ENCODE measurements at places on chromosomes 2 and 18. TPM values are rescaled to one million over a fixed set of nuclear protein-coding genes. Genes with fewer than 3 reads are reported as not detected.

- no peaks in the 10 kb centered on the region for H3K27me3 ChIP-seq
- no peak for DNase-seq
- no peak overlapping the region for H3K27ac ChIP-seq
- no peaks in the 10 kb centered on the region for H3K4me1 ChIP-seq
Observed at GRCh38 chr2:30899516-30900054, 92.3 kb upstream of the CAPN13 start.

Gene TUBB8B
- total RNA-seq = not detected

Gene SERPINB12
- total RNA-seq = not detected

- H3K4me3 ChIP-seq = no peak overlapping the region
- no peak for DNase-seq
- no peaks in the 10 kb centered on the region for H3K36me3 ChIP-seq
- no peak overlapping the region for H3K27ac ChIP-seq
Observed at GRCh38 chr2:124426625-124427024, 401.5 kb downstream of the CNTNAP5 start.

DNA sequence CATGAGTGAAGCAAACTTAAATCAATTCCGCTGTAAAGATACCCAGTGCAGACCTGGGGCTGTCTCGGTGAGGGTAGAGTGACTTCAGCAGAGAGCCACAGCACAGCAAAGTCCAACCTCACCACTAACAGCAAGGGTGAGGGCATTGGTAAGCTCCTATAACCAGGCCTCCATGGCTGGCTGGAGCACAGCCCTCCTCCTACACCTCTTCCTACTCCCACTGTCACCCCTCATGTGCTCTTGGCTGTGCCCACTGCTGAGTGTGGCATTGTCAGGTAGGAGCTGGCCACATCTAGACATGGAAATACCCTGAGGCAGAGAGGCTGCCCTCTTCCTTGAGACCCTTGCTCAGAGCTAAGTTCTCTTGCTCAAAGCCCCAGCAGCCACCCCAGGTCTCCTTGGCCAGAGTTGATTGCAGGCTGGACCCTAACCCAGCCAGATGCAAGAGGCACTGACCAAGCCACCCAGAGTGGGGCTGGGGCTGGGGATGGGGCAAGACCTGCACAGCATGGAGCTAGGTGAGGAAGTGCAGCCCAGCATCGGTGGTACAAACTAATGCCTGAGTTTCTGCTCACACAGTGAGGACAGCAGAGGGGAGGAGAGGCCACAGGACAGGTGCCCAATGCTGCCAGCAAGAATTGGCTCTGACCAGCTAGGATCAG is 77.6 kb upstream of the RAB6C start:
- H3K4me3 ChIP-seq = no peak overlapping the region
- H3K27ac ChIP-seq = no peak overlapping the region
- DNase-seq = no peak
- peaks cover 5% of the 10 kb centered on the region for H3K4me1 ChIP-seq

Gene FAP
- not detected for total RNA-seq

DNA sequence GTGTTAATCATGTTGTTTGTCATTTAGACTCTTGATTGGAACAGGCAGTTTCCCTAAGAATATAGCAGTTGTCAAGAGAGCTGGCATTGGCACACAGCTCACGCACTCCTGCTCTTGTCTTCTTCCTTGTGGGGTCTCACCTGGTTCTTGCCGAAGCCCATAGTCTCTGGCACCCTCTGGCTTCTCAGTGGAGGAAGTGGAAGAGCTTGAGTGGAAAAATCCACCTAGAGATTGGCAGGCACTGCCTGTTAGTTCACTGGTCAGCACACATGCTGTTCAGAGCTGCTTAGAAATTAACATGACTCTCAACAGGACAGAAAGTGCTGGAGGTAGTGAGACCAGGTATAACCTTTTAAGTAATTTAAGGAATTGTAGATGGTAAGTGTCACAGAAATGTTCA is 28.3 kb downstream of the SCTR start:
- no peak overlapping the region for H3K4me3 ChIP-seq
- peaks cover 5% of the 10 kb centered on the region for H3K4me1 ChIP-seq
- no peaks in the 10 kb centered on the region for H3K36me3 ChIP-seq
- DNase-seq = no peak
- no peaks in the 10 kb centered on the region for H3K27me3 ChIP-seq

Gene HIBCH
- 15.9 TPM for total RNA-seq

Gene CEP76
- 13.7 TPM for total RNA-seq

Gene BOK
- 47.5 TPM for total RNA-seq

DNA sequence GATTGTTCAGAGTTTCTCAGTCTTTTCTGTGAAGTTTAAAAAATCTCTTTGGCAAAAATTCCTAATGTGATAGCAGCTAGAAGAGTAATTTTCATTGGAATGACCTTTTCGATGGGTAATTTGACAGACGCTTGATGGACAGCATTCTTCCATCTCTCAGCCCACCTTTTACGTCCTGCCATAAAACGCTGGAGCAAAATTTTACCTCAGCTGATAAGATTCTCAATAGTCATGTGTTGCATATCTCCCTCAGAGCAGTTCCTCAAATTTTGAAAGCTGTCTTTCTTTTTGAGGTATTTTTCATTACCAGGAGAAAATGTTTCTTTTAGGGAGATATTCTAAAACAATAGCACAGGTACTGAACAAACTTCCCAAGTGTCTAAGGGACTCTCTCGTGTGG is 441.4 kb downstream of the PARD3B start:
- no peaks in the 10 kb centered on the region for H3K36me3 ChIP-seq
- H3K27ac ChIP-seq = no peak overlapping the region

GRCh38 chr2:99850084-99850710 is 292.2 kb downstream of the AFF3 start:
- H3K27ac ChIP-seq = no peak overlapping the region
- H3K36me3 ChIP-seq = no peaks in the 10 kb centered on the region
- peaks cover 10% of the 10 kb centered on the region for H3K4me1 ChIP-seq

DNA sequence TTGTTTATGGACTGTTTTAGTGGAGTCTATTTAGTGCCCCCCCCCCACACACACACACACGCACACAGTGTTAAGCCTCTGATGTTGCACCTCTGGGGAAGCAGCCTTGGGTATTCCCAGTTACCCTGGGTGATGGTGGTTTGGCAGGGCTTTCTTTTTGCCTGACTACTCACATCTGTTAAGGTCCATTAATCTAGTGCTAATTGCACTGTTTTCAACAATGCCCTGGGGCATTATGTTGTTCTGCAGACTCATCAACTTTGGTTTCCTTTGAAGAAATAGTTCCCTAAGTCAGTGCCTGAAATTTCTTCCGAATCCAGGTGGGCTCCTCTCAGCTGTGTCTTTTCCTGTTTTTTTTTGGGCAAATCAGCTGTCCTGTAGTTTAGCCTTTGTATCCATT is 34.7 kb downstream of the SPOPL start:
- peaks cover 5% of the 10 kb centered on the region for H3K4me1 ChIP-seq
- H3K4me3 ChIP-seq = no peak overlapping the region
- H3K27me3 ChIP-seq = no peaks in the 10 kb centered on the region
- H3K27ac ChIP-seq = no peak overlapping the region

Gene MALL
- not detected for total RNA-seq

GRCh38 chr2:189426886-189427285 is 14.4 kb upstream of the WDR75 start:
- no peak for DNase-seq
- no peaks in the 10 kb centered on the region for H3K36me3 ChIP-seq
- H3K27ac ChIP-seq = no peak overlapping the region
- no peaks in the 10 kb centered on the region for H3K4me1 ChIP-seq
- H3K4me3 ChIP-seq = no peak overlapping the region

- H3K27ac ChIP-seq = no peak overlapping the region
- H3K27me3 ChIP-seq = peaks cover 3% of the 10 kb centered on the region
- H3K36me3 ChIP-seq = no peaks in the 10 kb centered on the region
- H3K4me1 ChIP-seq = no peaks in the 10 kb centered on the region
Observed at GRCh38 chr18:27478459-27478858, 293.4 kb upstream of the CHST9 start.

Gene XDH
- total RNA-seq = 0.69 TPM

Gene DSG1
- total RNA-seq = not detected

DNA sequence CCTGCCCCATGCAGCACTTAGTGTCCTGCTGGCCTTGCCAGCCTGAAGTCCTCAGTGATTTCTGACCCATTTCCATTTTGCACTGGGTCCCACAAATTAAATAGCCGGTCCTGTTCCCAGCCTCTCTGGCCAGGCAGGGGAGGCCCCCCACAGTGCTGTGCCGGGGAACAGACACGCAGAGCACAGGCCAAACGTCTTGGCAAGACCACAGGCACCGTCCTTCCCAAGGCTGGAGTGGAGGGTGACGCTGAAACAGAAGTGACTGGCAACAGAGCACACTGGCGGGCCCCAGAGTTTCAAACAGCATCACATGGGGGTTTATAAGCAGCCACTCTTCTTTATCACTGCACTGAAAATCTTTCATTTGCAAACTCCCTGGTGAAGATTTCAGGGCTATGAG is 52.2 kb downstream of the EDAR start:
- no peaks in the 10 kb centered on the region for H3K27me3 ChIP-seq
- H3K4me1 ChIP-seq = peaks cover 16% of the 10 kb centered on the region
- H3K36me3 ChIP-seq = no peaks in the 10 kb centered on the region

All from cardiac muscle cell (in vitro differentiated cells and primary cell).